ENCODE measurements at places on chromosomes 16 and 17. TPM values are rescaled to one million over a fixed set of nuclear protein-coding genes. Genes with fewer than 3 reads are reported as not detected.

DNA sequence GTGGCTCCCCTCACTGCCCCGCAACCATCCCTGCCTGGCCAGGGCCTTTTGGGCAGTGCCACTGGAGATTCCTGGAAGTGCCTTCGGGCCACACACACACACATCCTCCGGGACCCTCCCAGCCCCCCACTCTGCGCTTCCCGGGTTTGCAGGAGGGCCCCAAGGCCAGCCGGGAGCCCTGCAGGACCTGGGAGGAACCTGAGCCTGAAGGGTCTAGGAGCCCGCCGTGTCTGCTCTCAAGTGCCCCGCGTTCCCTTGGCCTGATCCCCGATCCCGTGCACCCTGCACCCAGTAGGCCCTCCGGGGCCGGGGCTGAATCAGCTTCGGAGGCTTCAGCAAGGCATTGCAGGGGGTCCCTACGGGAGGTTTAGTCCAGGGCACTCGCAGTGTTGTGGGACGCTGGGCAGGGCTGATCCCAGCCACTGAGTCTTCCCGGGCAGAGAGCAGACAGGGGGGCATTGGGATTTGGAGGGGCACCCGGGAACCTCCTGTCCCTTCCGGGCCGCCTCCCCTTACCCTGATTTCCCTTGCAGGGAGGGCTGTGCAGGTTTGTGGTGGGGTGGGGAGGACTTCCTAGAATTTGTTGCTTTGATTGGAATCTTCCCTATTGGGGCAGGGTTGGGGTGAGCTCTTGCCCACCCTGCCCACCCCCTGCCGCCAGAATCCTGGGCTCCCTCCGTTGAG is 36.9 kb downstream of the TMEM235 start:
- H3K4me1 ChIP-seq, result peaks cover 8% of the 10 kb centered on the region
- no peak overlapping the region for H3K27ac ChIP-seq
- H3K4me3 ChIP-seq, result no peak overlapping the region
- no peaks in the 10 kb centered on the region for H3K36me3 ChIP-seq

DNA sequence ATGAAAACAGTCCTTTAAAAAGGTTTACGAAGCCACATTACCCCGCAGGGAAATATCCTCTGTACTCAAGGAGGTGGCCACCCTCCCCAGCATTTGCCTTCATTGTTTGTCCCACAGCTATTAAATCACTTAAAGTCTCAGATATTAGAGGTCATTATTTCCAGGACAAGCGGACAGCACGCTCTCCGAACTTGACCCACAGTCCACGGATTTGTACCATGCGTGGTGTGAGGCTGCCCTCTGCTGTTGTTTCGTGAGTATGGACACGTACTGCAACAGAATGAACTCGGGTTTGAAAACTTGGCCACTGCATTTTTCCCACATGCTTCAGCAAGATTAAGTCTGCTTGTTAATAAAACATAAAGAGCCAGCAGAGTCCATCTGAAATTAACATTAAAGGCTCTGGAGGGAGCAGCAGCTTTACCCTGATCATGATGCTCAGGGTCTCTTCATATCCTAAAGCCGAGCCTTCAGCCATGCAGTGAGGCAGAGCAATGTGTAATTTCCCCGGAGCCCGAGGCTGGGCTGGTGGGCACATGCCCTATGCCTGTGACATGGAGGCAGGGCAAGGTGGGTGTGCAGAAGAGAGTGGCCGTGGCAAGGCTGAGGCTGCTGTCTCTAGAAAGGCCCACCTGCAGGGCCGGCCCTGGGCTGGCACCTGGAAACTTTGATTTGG is 19.7 kb downstream of the MEAK7 start:
- no peak overlapping the region for H3K27ac ChIP-seq
- peaks cover 38% of the 10 kb centered on the region for H3K36me3 ChIP-seq
- no peaks in the 10 kb centered on the region for H3K4me1 ChIP-seq
- no peaks in the 10 kb centered on the region for H3K27me3 ChIP-seq
- H3K4me3 ChIP-seq, result no peak overlapping the region

DNA sequence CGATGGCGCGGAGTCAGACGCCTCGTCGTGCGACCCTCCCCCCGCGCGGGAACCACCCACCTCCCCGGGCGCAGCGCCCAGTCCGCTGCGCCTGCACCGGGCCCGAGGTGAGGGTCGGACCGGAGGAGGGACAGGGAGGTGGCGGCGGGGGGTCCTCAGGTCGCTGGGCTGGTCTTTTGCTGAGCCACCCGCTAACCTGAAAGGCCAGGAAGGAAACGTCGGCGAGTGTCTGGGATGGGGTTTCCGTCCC is 4.9 kb downstream of the TBX2 start:
- no peak overlapping the region for H3K27ac ChIP-seq
- no peak overlapping the region for H3K4me3 ChIP-seq
- no peaks in the 10 kb centered on the region for H3K27me3 ChIP-seq

- no peak overlapping the region for H3K27ac ChIP-seq
- peaks cover 44% of the 10 kb centered on the region for H3K36me3 ChIP-seq
- no peaks in the 10 kb centered on the region for H3K4me1 ChIP-seq
- no peaks in the 10 kb centered on the region for H3K27me3 ChIP-seq
- H3K4me3 ChIP-seq, result no peak overlapping the region
These were observed 41.2 kb downstream of the GTF3C1 start for GRCh38 chr16:27508476-27508875.

GRCh38 chr16:89829630-89830437 is 1.6 kb downstream of the SPIRE2 start:
- DNase-seq, result no peak
- no peaks in the 10 kb centered on the region for H3K36me3 ChIP-seq
- H3K4me3 ChIP-seq, result peak overlapping the region; percentile 68
- H3K4me1 ChIP-seq, result peaks cover 16% of the 10 kb centered on the region
- H3K27me3 ChIP-seq, result no peaks in the 10 kb centered on the region

Gene KRT31
- not detected for total RNA-seq

- peaks cover 46% of the 10 kb centered on the region for H3K4me1 ChIP-seq
- H3K27ac ChIP-seq, result peak overlapping the region; percentile 97
- DNase-seq, result no peak
- no peaks in the 10 kb centered on the region for H3K27me3 ChIP-seq
These were observed 1.3 kb upstream of the CUEDC1 start for GRCh38 chr17:57956291-57957119.

- DNase-seq, result no peak
- no peaks in the 10 kb centered on the region for H3K4me1 ChIP-seq
- H3K27me3 ChIP-seq, result no peaks in the 10 kb centered on the region
- H3K27ac ChIP-seq, result no peak overlapping the region
These were observed 52.9 kb downstream of the SNX11 start for GRCh38 chr17:48160177-48161081.
